ENCODE measurements at places on chromosomes 7 and 10.

GRCh38 chr7:1127001-1127400, 33.0 kb downstream of the ZFAND2A start:
- no peak for DNase-seq

DNA sequence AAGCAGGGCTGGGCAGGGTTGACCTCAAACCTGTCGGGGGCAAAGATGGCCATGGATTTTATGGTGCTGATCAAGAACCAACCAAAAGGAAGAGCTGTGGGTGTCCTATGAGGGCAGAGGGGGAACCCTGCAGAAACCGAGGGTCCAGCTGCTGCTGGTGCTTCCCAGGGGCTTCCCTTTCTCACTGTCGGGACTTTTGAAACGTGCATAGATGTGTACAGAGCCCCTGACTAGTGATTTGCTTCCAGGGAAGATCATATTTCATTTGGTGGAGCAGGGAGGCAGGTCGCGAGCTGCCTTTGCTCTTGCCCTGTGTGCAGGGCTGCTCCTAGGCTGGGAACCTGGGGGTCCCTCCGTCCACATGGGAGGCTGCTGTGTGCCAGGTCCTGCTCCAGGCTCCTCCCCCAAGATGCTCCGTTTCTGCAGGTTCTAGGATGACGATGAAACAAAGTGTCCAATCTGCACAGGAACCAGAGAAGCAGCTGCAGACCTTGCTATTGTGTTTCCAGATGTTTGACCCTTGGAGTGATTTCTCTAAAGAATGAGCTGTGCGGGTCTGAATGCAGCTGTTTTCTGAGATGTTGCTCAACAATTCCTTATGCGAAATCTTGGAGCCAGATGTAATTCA, 9.4 kb upstream of the INPP5A start:
- DNase-seq = no peak

DNA sequence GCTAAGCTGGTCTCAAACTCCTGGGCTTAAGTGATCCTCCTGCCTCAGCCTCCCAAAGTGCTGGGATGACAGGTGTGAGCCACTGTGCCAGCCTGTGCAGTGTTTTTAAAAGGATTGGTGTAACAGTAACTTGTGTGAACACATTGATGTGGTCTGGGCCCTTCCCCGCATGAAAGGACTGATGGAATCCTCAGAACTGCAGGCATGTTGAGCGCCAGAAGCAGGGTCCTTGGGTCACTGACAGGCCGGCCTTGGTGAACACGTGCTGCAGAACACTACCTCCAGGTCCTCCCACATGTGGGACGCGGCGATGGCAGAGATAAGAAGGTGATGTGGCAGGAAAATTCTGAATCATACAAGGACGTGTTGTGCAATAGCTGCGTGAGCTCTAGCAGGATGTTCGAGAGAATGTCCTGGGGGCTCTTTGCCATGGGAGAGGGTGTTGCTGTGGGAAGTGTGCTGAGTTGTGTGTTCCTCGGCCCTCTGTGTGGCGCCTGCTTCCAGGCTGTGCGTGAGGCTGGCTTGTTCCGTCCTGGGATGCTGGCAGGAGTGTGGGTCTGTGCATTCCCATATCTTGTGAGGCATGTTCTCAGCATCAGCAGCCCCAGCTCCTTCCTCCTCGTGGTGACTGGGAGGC, 68.2 kb downstream of the DNAJB6 start:
- DNase-seq = no peak

GRCh38 chr7:134355927-134356326, 39.2 kb upstream of the SLC35B4 start:
- DNase-seq = no peak

DNA sequence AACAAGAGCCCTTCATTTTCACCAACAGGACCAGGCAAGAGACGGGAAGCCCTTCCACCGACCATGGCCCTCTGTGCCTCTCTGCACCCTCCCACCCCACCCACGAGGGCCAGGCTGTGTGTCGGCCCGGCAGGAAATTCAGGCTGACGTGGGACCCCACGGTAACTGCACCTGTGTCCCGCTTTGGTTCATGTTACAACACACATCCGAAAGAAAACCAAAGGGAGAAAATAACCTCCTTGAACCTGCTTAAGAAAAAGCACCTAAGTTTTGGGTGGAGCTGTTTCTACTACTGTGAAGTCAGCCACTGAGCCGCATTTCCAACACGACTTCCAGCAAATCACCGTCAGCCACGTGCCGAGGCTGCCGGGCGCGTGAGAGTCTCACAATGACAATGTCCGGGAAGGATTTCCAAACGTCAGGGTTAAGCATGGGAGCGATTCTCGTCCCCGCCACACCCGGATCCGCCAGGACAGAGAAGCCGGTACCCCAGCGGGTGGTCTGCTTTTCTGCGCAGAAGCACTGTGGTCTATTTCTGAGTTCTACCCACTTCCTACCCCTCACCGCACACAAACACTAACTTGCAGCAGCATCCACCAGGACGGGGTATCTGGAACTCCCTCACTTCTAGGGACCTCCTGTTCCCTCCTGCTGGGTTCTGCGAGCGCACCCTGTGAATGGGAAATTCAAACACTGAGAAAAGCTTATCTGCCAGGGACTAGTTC, 36.6 kb downstream of the AMZ1 start:
- DNase-seq = no peak

GRCh38 chr10:23063973-23064812, 31.2 kb upstream of the MSRB2 start:
- DNase-seq = no peak

GRCh38 chr7:27189295-27189996, 4.4 kb upstream of the HOXA11 start:
- DNase-seq = no peak

- no peak for DNase-seq
Observed at GRCh38 chr10:5890452-5890915, 441 bp downstream of the FBH1 start.

DNA sequence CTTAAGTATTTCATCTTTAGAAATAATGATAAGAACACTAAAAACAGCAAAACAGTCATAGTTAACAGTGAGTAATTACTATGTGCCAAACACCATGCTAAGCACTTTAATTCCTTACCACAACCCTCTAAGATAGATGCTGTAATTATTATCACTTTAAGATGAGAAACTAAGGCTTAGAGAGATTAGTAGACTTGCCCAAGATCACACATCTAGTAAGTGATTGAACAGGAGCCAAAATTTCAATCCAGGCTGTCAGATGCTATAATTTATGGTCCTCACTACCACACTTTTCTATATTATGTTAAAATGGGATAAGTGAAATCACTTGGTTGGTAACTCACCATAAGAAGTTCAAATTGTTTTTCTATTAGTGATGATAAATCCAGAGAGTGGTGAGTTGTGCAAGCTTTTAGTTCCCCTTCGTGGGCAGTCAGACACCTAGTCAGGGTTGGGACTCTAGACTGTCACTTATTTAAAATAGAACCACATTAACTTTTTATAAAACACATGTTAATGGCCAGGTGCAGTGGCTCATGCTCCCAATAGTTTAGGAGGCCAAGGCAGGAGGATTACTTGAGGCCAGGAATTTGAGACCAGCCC, 85.9 kb upstream of the GATA3 start:
- no peak for DNase-seq

DNA sequence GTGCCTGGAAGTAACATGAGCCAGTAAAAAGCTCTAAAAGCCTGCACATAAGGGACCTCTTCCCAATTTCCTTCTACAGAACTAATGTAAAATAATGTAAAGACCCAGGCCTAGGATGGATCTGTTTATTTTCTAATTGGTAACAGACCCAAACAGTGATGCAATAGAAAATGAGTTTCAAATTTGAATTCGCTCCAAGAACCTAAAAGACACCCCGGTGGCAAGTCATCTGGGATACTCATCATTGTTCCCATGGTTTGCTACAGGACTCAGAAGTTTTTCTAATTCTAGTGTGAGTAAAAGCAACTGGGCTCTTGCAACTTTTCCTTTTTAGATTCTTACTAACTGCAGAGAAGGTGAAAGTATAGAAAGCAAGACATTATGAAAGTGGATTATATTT, 271.3 kb upstream of the CACNA2D1 start:
- DNase-seq = no peak

GRCh38 chr7:50267525-50268041, 36.9 kb upstream of the IKZF1 start:
- DNase-seq = no peak

- DNase-seq = no peak
Observed at GRCh38 chr7:7183838-7184463, 1.6 kb downstream of the C1GALT1 start.

- no peak for DNase-seq
Observed at GRCh38 chr10:86447432-86447831, 74.2 kb downstream of the WAPL start.

GRCh38 chr7:145860809-145861208, 255.8 kb upstream of the CNTNAP2 start:
- DNase-seq = no peak

DNA sequence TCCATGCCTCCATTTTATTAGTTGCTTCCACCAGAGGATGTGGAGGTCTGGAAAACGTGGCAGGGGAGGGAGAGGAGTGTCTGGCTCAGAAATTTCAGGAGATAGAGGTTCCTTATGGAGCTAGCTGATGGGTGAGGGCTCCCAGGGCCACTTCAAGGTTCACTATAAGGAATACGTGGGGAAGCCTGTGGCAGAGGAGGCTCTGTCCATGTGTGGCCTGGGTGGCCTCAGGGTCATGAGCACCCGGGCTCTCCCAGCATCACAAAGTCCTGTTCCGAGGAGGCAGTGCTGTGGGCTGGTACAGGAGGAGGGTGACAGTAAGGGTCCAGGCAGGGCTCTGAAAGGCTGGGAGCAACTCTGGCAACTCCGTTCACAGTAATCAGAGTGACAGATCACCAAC, 24.6 kb downstream of the ARHGAP22 start:
- DNase-seq = no peak

Measured in NCI-H2081 (cell line).